ENCODE measurements at places on chromosomes 4 and X.

DNA sequence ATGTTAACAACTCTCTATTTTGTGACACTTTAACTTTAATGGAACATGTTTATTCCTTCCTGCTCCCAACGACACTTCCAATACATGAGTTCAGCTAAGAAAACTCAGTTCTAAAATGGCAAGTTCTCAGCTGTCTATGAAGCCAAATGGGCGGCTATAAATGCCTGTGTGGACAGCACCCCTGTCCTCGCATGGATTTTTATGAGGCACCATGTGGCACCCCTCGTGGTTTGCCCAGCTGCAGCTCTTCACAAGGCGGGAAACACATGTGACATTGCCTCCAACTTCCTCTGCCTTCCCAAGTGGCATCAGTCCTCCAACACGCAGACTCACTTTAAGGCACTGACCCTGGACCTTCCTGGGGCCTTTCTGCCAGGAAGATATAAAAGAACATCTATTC, 48.0 kb downstream of the SH3RF1 start:
- no peak for DNase-seq

- no peak for DNase-seq
Observed at GRCh38 chrX:125503769-125504168, 184.1 kb downstream of the TEX13C start.

DNA sequence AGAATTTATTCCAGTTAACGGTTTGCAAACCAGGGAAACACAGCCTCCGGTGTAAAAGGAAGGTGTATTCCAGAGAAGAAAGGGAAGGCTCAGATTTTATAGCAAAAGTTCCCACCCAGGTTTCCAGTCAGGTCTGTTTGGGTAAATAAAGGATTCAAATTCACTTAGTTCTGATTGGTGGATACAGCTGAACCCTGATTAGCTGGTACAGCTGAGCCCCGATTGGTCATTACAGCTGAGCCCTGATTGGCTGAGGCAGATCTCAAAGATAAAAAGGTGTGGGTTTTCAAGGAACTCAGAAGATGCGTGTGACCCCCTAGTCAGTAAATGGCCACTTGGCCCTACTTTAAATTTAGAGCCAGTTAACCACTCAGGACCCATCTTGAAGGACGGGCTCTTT, 6.6 kb downstream of the CLRN2 start:
- no peak for DNase-seq

GRCh38 chrX:70026112-70026850, 23.5 kb downstream of the AWAT2 start:
- DNase-seq: no peak

DNA sequence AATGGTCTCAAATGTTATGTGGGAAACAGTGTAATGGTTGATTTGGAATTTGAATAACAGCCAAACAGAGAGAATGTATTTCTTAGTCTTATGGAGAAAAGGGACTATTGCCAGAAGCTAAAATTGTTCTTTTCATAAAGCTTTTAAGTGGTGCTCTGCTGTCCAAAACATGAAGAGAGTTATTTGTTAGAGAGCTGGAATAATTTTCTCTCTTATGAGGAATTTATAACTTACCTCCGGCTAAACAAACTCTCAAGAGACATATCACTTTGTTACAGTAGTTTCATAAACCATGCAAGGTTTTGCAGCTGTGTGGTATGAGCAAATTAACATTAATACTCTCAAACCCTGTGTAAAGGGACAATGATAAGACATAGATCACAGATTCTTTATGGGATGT, 28.6 kb downstream of the SULT1B1 start:
- no peak for DNase-seq

DNA sequence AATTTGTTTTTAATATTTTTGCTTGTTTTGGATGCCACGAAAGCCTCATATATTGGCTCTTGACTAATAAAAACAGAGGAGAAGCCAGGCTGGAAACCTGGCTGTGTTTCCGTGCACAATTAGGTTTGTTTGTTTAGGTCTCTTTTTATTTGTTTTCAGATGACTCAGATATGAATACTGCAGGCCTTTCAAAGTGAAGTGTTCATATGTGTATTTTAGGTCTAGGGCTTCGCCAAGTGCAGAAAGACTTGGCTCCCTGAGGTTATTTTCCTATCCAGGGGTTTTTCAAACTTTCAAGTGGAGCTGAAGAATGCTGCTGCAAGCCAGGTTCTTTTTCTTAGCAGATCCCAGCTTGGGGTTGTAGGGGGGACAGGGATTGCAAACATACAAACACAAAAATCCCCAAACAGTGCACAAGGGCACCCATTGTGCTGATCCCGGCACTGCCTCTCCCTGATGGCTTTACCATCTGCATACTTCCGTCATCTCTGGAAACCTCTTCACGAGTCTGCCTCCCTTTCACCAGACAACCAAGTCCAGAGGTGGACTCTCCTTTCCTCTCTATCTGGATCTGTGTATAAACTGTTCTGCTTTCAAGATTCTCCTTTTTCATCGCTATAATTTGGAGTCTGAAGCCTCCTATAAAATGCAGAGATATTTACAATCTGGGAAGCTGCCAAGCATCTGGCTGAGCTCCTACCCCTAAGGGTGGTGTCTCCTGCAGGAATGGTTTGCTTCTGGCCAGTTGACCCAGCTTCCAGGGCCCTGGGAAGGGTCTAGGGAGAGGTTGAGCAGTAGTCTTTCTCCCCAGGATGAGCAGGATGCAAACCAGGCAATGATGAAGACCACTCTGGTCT, 108.6 kb downstream of the SMIM20 start:
- DNase-seq: no peak

GRCh38 chr4:172287117-172287516, 473.9 kb downstream of the GALNTL6 start:
- DNase-seq: no peak

- no peak for DNase-seq
Observed at GRCh38 chr4:109592367-109592766, 32.3 kb downstream of the MCUB start.

DNA sequence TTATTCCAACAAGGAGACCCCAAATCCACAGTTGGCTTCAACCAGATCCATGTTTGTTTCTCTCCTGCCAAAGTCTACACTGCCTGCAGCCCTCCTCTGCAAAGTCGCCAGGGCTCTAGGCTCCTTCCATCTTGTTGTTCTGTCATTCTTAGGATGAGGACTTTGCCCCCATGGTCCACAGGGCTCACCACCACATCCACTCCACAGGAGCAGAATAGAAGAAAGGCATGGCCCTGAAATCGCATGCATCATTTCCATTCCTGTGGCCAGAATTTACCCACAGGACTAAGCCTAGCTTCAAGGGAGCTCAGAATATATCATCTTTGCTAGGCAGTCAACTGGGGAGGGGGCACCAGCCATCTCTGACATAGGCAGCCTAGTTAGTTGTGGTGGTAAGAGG, 254.7 kb downstream of the FBXW7 start:
- no peak for DNase-seq

Data from stimulated activated CD8-positive, alpha-beta memory T cell treated with anti-CD3 and anti-CD28 coated beads, Interleukin-7, amount 100 ng/mL, for 1 hour (primary cell).